ENCODE measurements at places on chromosomes 16 and 17.

GRCh38 chr17:40027614-40028012 is 12.4 kb downstream of the CSF3 start:
- DNase-seq, result no peak

DNA sequence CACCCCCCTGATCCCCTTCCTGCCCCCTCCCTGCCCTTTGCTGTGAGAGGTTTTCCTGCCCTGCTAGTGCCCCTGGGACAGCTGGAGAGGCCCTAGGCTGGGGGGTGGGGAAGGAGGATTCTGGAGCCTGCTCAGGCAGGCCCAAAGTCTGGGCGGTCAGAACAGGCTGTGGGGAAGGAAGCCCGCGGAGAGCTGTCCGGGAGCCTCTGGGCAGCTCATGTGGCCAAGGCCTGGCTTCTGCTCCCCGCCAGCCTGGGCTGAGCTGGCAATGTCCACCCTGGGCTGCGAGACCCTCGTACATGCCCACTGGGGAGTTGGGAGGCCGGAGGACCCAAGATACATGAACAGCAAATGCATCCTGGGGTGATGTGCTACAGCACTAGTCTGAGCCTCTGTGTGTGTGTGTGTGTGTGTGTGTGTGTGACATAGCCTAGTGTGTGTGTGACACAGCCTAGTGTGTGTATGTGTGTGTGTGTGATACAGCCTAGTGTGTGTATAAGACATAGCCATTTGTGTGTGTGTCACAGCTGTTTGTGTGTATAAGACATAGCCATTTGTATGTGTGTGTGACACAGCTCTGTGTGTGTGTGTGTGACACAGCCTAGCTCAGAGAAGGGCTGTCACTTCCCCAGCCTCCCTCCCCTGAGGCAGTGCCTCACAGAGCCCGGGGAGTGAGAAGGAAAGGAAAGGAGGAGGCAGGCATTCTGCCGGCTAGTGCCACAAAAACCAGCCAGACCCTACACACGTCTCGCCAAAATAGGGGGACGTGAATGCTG is 201.4 kb upstream of the CIBAR2 start:
- no peak for DNase-seq

DNA sequence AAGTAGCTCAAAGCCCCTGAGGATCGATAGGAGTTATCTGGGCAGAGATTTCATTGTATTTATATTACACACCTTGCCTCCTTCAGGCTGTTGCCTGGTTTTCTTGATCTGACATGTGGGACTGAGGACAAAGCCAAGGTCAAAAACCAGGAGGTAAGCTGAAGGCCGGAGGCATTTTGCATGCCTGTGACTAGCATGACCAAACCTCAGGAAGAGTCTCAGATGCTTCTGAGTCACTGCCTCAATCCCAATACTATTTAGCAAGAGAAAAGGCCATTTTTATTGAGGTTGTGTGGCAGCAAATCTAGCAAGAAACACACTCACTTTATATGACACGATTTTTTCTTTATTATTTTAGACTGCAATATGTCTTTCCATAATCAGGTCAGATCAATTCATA is 968.1 kb downstream of the CDH11 start:
- no peak for DNase-seq

GRCh38 chr16:15975172-15975571 is 25.8 kb downstream of the ABCC1 start:
- no peak for DNase-seq

Measured in stimulated activated CD4-positive, alpha-beta T cell treated with anti-CD3 and anti-CD28 coated beads, Interleukin-15, amount 100 ng/mL, for 1 hour (primary cell).